ENCODE measurements at places on chromosomes 4 and X. TPM values are rescaled to one million over a fixed set of nuclear protein-coding genes. Genes with fewer than 3 reads are reported as not detected.

GRCh38 chrX:100874325-100874724, at the start of gene NOX1:
Gene NOX1, minus strand, starts transcription at chrX:100874359. Its CDS starts 220 bp downstream, at chrX:100874139.
- no peaks in the 10 kb centered on the region for H3K27me3 ChIP-seq
- H3K4me3 ChIP-seq = no peak within 1 kb of the TSS
- no peaks in the 10 kb centered on the region for H3K4me1 ChIP-seq
- no peak within 1 kb of the TSS for H3K27ac ChIP-seq
- H3K36me3 ChIP-seq = no peaks in the 10 kb centered on the region

GRCh38 chr4:105710678-105711077, 2.1 kb downstream of the GSTCD start:
- no peaks in the 10 kb centered on the region for H3K36me3 ChIP-seq
- no peaks in the 10 kb centered on the region for H3K27me3 ChIP-seq
- no peak overlapping the region for H3K27ac ChIP-seq

DNA sequence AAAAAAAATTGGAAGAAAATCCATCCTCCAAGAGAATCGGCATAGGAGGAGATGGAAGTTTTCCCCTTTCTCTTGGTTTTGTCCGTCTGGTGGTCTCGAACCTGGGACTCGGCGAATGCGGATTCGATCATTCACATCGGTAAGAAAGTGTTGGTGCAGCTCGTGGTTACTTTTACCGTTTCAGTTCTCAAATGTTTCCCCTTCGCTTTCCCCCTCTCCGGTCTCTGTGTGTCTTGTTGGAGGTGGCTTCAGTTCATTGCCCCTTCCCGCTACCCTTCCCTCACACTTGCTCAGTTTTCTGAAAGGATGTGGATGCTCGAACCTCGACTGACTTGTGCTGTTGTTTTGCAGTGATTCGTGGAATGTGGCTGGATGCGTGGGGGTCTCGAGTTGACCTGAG, 840 bp downstream of the GRID2 start:
- H3K27me3 ChIP-seq = peaks cover 59% of the 10 kb centered on the region
- H3K4me3 ChIP-seq = no peak overlapping the region
- H3K27ac ChIP-seq = no peak overlapping the region
- H3K4me1 ChIP-seq = no peaks in the 10 kb centered on the region

GRCh38 chr4:17958181-17958580, 63.4 kb downstream of the LCORL start:
- H3K4me3 ChIP-seq = no peak overlapping the region
- peak; percentile 15 for DNase-seq
- H3K4me1 ChIP-seq = peaks cover 10% of the 10 kb centered on the region
- no peak overlapping the region for H3K27ac ChIP-seq
- H3K27me3 ChIP-seq = no peaks in the 10 kb centered on the region

Gene FAM47E
- total RNA-seq = not detected

DNA sequence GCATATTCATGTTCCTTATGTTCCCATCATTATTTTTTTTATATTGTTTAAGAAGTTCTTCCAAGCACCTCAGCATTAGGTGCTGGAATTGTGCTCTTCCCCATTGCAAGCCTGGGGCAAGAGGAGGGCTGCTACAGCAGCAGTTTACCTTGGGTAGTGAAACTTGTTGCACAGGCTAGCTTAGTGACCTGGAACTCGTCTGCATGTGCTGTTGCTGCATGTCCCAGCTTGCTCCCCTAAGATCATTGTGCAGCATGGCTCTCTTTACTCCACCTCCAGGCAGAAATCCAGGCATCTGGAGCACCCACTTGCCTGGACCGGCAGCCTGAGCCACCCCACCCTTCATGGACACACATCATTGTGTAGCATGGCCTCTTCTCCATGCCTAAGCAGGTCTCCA, 776.0 kb downstream of the GLUD2 start:
- H3K4me1 ChIP-seq = no peaks in the 10 kb centered on the region
- H3K27me3 ChIP-seq = no peaks in the 10 kb centered on the region
- H3K27ac ChIP-seq = no peak overlapping the region
- H3K36me3 ChIP-seq = no peaks in the 10 kb centered on the region
- no peak overlapping the region for H3K4me3 ChIP-seq
- no peak for DNase-seq

- no peaks in the 10 kb centered on the region for H3K36me3 ChIP-seq
- H3K27me3 ChIP-seq = no peaks in the 10 kb centered on the region
- H3K4me3 ChIP-seq = no peak overlapping the region
- H3K4me1 ChIP-seq = no peaks in the 10 kb centered on the region
- no peak for DNase-seq
- H3K27ac ChIP-seq = no peak overlapping the region
These were observed 12.8 kb upstream of the PPM1K start for GRCh38 chr4:88297212-88297516.

Gene FGFBP1
- total RNA-seq = not detected

- no peaks in the 10 kb centered on the region for H3K36me3 ChIP-seq
- H3K27ac ChIP-seq = peak overlapping the region; percentile 35
- H3K4me1 ChIP-seq = peaks cover 13% of the 10 kb centered on the region
These were observed 92.3 kb downstream of the DIAPH2 start for GRCh38 chrX:96776966-96777365.

Gene SRPK3
- total RNA-seq = not detected

- H3K4me3 ChIP-seq = peak overlapping the region; percentile 90
- no peak for DNase-seq
- no peaks in the 10 kb centered on the region for H3K27me3 ChIP-seq
- peaks cover 11% of the 10 kb centered on the region for H3K4me1 ChIP-seq
- H3K27ac ChIP-seq = no peak overlapping the region
These were observed 1.2 kb upstream of the HSD17B11 start for GRCh38 chr4:87392183-87392582.

Gene SLC6A8
- 12.5 TPM for total RNA-seq

Gene CITED1
- not detected for total RNA-seq

DNA sequence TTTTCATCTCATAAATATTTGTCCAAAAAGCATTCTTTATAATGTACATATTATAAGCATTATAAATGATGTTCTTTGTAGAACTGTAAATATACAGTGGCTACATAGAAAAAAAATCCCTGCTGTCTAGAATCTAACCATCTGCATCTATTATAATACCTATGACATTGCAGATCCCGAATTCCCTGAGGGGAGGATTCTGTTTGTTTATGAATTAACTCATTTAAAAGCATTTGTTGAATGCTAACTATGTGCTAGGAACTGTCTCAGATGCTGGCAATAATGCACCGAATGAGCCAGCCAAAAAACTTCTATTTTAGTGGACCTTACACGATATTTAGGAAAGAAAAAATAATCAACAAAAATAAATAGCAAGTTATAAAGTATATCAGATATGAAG, 189.6 kb downstream of the PACRGL start:
- no peak overlapping the region for H3K4me3 ChIP-seq
- no peaks in the 10 kb centered on the region for H3K27me3 ChIP-seq
- H3K4me1 ChIP-seq = no peaks in the 10 kb centered on the region

Gene ANKRD17
- total RNA-seq = 34.8 TPM

GRCh38 chr4:147513091-147513490, 32.2 kb downstream of the EDNRA start:
- H3K4me1 ChIP-seq = peaks cover 18% of the 10 kb centered on the region
- H3K4me3 ChIP-seq = no peak overlapping the region
- no peak overlapping the region for H3K27ac ChIP-seq
- H3K27me3 ChIP-seq = no peaks in the 10 kb centered on the region
- no peak for DNase-seq

Gene H2BW2
- total RNA-seq = not detected

DNA sequence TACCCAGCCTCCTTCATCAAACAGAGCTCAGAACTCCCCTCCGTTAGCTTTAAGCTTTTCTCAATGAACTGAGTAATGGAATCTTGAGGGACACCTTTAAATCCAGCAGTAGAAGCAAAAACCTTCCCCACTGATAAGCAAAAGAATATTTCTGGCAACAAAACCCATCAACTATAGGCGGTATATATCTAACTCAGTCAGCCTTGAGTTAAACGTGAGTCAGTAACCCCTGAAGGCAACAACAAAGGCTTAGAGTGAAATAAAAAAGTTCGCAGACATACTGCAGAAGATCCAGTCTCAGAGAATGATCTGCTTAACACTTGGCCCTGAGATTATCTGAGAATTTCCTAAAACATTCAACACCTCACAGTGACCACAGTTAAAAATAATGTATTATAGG, 77.2 kb downstream of the DMD start:
- H3K27me3 ChIP-seq = no peaks in the 10 kb centered on the region
- no peak overlapping the region for H3K4me3 ChIP-seq
- no peak overlapping the region for H3K27ac ChIP-seq

GRCh38 chrX:68717196-68717595, 69.7 kb downstream of the STARD8 start:
- H3K4me3 ChIP-seq = no peak overlapping the region
- no peaks in the 10 kb centered on the region for H3K4me1 ChIP-seq

GRCh38 chrX:147072747-147073146, 258.2 kb upstream of the CXorf51A start:
- no peak overlapping the region for H3K27ac ChIP-seq
- H3K36me3 ChIP-seq = no peaks in the 10 kb centered on the region
- no peak overlapping the region for H3K4me3 ChIP-seq
- H3K27me3 ChIP-seq = no peaks in the 10 kb centered on the region
- no peak for DNase-seq

DNA sequence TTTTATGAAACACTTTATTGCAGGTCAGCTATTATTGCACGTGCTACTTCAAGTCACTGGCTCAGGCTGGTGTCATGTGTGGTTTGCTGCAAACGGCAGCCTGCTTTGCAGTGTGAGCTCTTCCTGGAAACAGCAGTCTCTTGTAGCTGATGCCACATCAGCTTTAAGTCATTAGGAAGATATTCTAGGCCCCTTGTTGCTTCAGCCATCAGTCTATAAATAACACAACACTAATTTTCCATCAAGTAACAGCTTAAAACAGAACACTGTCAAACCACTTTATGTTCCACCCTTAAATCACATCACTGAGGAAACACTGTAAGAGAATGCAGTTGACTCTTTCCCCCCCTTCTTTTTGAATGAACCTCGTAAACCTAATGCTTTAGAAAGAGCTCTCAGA, 93.8 kb downstream of the GATB start:
- peak overlapping the region; percentile 23 for H3K27ac ChIP-seq
- peak; percentile 66 for DNase-seq
- H3K36me3 ChIP-seq = no peaks in the 10 kb centered on the region
- no peaks in the 10 kb centered on the region for H3K27me3 ChIP-seq
- H3K4me3 ChIP-seq = no peak overlapping the region

DNA sequence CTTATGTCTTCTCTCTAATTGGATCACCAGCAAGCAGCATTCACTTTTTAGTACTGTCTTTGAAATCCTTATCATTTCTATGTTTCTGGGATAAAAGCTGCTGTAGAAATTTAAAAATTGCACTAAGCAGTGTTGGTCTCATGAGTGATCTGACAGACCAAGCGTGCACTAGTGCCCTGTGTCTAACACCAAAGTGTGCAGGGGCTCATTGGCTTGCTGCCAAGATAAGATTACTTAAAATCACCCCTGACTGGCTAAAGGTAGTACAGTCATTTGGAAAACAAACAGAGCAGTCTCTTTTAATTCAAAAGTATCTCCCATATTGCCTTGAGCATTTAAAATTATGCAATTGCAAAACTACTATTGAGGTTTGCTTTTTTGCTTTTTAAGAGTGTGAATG, 304.6 kb downstream of the ARAP2 start:
- no peak overlapping the region for H3K27ac ChIP-seq
- H3K27me3 ChIP-seq = no peaks in the 10 kb centered on the region
- no peak for DNase-seq
- no peak overlapping the region for H3K4me3 ChIP-seq

Gene TLR6
- total RNA-seq = 3.4 TPM

DNA sequence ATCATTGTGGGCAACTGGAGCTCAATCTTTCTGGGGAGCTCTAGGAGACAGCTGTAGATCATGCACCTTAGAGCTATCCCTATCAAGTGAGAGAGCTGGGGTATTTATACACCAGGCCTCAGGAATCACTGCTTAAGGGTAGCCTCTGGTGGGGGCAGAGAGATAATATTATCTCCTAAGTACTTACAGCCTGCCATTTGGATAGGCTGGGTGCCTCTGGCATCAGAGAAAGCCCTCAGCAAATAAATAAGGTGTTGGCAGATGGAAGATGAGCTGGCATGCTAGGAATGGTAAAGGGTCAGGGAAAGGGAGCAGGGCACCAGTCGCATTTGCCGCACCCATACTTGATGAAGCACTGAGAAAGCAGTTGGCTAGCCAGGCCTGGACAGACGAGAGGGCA, 75.9 kb downstream of the HCCS start:
- no peak for DNase-seq
- peaks cover 10% of the 10 kb centered on the region for H3K4me1 ChIP-seq
- no peak overlapping the region for H3K4me3 ChIP-seq
- no peak overlapping the region for H3K27ac ChIP-seq
- no peaks in the 10 kb centered on the region for H3K36me3 ChIP-seq
- H3K27me3 ChIP-seq = no peaks in the 10 kb centered on the region

- H3K4me3 ChIP-seq = no peak overlapping the region
- no peaks in the 10 kb centered on the region for H3K36me3 ChIP-seq
- H3K4me1 ChIP-seq = peaks cover 4% of the 10 kb centered on the region
- no peak overlapping the region for H3K27ac ChIP-seq
- H3K27me3 ChIP-seq = no peaks in the 10 kb centered on the region
These were observed 21.1 kb upstream of the STIM2 start for GRCh38 chr4:26839534-26839951.

DNA sequence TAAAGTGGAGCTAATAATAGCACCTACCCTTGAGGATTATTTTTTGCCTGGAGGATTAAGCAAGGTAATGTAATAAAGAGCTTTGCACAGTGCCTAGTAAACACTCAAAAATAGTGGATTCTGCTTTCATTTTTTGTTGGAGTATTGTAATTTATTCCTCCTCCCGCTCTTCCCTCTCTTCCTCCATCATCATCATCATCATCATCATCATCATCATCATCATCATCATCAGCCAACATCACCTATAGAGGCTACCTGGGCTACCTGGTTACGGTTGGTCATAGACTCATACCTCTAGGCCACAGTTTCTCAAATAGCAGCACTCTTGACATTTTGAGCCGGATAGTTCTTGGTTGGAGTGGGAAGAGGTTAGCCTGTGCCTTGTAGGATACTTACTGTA, 126.9 kb upstream of the TEX13A start:
- H3K27ac ChIP-seq = no peak overlapping the region
- no peaks in the 10 kb centered on the region for H3K27me3 ChIP-seq
- no peak overlapping the region for H3K4me3 ChIP-seq
- no peak for DNase-seq

DNA sequence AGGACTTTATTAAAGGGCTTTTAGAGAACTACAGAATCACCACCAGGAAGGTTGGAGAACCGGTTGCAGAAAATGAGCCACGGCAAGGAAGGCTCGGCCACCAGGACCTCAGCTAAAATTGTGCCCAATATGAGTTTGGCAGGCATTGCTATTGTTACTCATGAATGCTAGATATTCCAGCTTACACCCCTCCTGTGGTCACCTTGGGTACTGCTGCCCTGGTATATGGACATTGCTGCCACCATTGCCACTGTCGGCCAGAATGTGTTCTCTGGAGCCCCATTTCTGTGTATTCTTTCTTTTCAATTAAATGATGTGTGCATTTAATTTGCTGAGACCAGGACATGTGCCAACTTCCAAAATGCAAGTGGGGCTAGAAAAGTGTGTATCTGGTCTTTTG, 626.7 kb upstream of the BOD1L1 start:
- no peak overlapping the region for H3K4me3 ChIP-seq
- H3K36me3 ChIP-seq = no peaks in the 10 kb centered on the region
- peaks cover 9% of the 10 kb centered on the region for H3K27me3 ChIP-seq
- DNase-seq = peak; percentile 68
- no peaks in the 10 kb centered on the region for H3K4me1 ChIP-seq

- DNase-seq = no peak
- no peaks in the 10 kb centered on the region for H3K36me3 ChIP-seq
- H3K4me1 ChIP-seq = 0 out of 2 replicates have a peak, but pooled peaks cover 6% of the 10 kb centered on the region
- no peaks in the 10 kb centered on the region for H3K27me3 ChIP-seq
- no peak overlapping the region for H3K27ac ChIP-seq
These were observed 3.4 kb downstream of the NKRF start for GRCh38 chrX:119602701-119603255.

- H3K27me3 ChIP-seq = no peaks in the 10 kb centered on the region
- DNase-seq = no peak
- H3K36me3 ChIP-seq = no peaks in the 10 kb centered on the region
These were observed 1958.6 kb downstream of the C4orf33 start for GRCh38 chr4:131054489-131055019.
